ENCODE measurements at places on chromosomes 12 and 14.

DNA sequence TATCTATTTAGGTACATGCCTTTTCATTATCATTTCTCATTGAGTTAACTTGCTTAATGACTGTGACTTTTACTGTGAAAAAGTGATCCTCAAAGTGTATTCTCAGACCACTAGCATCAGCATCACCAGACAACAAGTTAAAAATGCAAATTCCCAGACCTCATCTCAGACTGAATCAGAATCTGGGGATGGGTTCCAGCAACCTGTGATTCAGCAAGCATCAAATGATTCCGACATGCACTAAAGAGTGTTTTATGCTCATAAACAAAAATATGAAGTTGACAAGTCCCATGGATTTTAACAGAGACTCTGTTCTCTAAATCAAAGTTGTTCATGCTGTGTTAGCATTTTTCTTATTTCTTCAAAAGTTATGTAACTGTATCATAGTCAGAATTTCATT, 130.6 kb downstream of the BCAT1 start:
- no peak for DNase-seq

DNA sequence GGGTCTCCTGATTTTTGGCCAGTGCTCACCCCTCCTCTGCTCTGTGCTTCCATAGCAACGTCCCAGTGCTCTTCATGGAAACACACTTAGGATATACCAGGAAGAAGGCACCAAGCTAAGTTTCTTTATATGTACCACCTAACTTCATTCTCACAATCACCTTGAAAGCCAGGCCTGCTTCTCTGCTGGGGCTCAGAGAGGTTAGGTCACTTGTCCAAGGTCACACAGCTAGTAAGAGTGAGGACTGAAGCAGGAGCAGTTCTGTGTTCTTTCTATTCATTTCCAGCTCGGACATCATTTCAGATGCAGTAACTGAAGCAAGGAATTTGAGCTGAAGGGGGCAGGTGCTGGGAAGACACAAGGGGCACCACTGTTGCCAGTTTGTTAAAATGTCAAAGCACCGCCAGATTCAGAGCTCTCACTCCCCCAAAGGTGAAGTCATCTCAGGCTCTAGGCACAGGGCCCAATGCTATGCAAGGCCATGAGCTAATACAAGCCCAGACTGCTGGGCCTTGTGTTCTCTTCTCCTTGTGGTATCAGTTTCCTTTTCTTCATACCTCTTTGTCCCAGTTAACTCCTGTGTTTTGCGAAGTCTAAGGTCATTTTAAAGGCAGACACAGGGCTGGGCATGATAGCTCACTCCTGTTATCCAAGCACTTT, 19.7 kb upstream of the YY1 start:
- no peak for DNase-seq

- DNase-seq, result peak; percentile 31
Observed at GRCh38 chr12:553216-554000, 93.7 kb downstream of the B4GALNT3 start.

GRCh38 chr12:63999853-64000252, 155.4 kb downstream of the SRGAP1 start:
- DNase-seq, result no peak

GRCh38 chr12:13942826-13943225, 38.6 kb downstream of the GRIN2B start:
- DNase-seq, result no peak

GRCh38 chr12:107539196-107539939, 146.2 kb upstream of the PWP1 start:
- no peak for DNase-seq
